ENCODE measurements at places on chromosomes 11 and 22.

DNA sequence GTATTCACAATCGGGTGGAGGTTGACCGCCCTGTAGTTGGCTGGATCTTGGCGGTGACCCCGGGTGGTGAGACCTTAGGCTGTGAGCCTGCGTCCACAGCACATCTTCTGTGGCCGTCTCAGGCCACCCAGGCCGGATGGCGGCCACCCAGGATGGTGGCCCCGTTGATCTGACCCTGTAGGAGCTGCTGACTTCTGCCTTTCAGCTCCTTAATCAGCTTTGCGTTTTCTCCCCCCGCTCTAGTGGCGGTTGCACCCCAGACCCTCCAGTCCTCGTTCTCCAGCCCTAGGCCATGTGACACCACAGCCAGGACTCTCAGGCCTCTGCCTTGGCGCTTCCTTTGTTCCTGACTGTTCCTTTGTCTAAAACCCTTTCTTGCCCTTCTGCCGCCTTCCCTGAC, 244.0 kb downstream of the TBC1D22A start:
- DNase-seq: no peak

- no peak for DNase-seq
Observed at GRCh38 chr11:73539506-73540084, 58.3 kb downstream of the FAM168A start.

GRCh38 chr11:117009905-117010605, 88.2 kb downstream of the SIK3 start:
- DNase-seq: no peak

DNA sequence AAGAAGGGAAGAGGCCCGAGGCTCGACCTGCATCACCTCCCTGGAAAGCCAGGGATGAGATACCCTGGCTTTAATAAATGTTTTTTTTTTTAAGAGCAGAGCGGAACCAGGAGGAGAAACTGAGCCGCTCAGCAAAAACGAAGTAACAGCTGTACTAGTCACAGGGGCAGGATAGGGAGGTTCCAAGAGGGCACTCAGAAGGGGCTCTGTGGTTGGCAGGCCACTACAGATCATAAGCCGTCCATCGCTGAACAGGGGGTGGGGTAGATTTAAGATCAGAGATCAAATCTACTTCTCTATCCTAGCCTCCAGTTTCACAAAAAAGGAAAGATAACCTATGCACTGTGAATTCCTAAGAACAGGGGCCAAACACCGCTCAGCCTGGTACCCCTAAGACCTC, 625 bp downstream of the EIF3D start:
- no peak for DNase-seq

DNA sequence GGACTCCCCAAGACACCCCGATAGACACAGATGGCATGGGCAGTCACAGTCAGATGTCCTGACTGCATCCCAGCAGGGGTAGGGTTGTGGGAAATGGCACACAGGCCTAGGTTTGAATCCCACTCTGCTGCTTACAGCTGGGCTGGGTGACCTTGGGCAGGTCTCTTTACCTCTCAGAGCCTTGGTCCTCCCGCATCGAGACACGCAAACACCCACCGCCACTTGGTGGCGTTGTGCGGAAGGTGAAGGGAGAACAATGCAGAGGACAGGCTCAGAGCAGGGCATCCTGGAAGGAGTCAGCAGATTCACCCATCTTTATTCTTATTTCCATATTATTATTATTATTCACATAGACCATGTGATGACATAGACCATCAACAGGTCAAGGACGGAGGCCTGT, 140.5 kb downstream of the MIAT start:
- DNase-seq: no peak

- no peak for DNase-seq
Observed at GRCh38 chr11:103491777-103492176, 382.6 kb downstream of the DYNC2H1 start.

GRCh38 chr22:30190574-30190973, 56.0 kb downstream of the LIF start:
- no peak for DNase-seq

GRCh38 chr11:57568330-57568766, 876 bp upstream of the UBE2L6 start:
- DNase-seq: no peak

DNA sequence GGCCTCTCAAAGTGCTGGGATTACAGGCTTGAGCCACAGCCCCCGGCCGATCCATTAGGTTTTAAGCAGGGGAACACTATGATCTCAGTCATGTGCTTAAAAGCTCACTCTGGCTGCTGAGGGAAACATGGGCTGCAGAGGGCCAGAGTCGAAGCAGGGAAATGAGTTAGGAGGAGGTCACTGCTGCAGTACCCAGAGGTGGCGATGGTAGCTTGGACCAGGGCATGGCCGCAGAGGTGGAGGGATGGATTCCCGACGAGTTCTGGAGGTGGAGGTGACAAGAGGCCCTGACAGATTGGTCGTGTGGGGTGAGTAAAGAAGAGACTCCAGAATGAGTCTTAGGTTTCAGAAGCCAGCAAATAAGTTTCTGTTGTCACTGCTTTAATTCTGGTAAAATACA, 54.4 kb upstream of the INCENP start:
- no peak for DNase-seq

GRCh38 chr22:30941363-30941740, 27.2 kb downstream of the MORC2 start:
- no peak for DNase-seq
